ENCODE measurements at places on chromosomes 6 and 20.

- no peaks in the 10 kb centered on the region for H3K4me1 ChIP-seq
- DNase-seq, result no peak
- no peaks in the 10 kb centered on the region for H3K27me3 ChIP-seq
- no peak overlapping the region for H3K27ac ChIP-seq
- no peaks in the 10 kb centered on the region for H3K36me3 ChIP-seq
Observed at GRCh38 chr6:159110748-159111147, 58.5 kb upstream of the FNDC1 start.

GRCh38 chr6:113620386-113620785 lies 236.8 kb upstream of the MARCKS start:
- H3K27ac ChIP-seq, result no peak overlapping the region
- H3K4me3 ChIP-seq, result no peak overlapping the region
- no peaks in the 10 kb centered on the region for H3K36me3 ChIP-seq
- H3K4me1 ChIP-seq, result no peaks in the 10 kb centered on the region
- DNase-seq, result no peak

- H3K27ac ChIP-seq, result no peak overlapping the region
- H3K4me3 ChIP-seq, result no peak overlapping the region
- H3K4me1 ChIP-seq, result no peaks in the 10 kb centered on the region
- no peaks in the 10 kb centered on the region for H3K36me3 ChIP-seq
- no peak for DNase-seq
Observed at GRCh38 chr20:35611482-35611881, 4.1 kb upstream of the SPAG4 start.

DNA sequence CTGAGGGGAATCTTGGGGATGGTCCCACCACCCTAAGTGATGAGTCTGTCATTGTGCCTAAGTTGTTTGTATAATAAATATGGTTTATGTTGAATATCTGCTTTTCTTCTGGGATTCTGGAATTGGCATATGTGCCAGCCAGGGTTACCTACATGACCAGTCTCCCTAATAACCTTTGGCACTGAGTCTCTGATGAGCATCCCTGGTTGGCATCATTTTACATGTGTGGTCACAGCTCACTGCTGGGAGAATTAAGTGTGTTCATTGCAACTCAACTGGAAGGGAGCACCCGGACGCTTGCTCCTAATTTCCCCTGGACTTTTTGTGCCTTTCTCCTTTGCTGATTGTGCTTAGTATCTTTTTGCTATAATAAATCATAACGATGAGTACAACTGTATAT lies 8.1 kb downstream of the SMAP1 start:
- no peaks in the 10 kb centered on the region for H3K36me3 ChIP-seq
- H3K4me1 ChIP-seq, result peaks cover 4% of the 10 kb centered on the region
- H3K4me3 ChIP-seq, result no peak overlapping the region
- H3K27me3 ChIP-seq, result no peaks in the 10 kb centered on the region
- no peak for DNase-seq

Measured in colonic mucosa (tissue), 4 donors.